ENCODE measurements at places on chromosomes 7 and 10. TPM values are rescaled to one million over a fixed set of nuclear protein-coding genes. Genes with fewer than 3 reads are reported as not detected.

MLXIPL gene
- total RNA-seq, result not detected

GPR141 gene
- not detected for total RNA-seq

INPP5F gene
- 19.4 TPM for total RNA-seq

GNAT3 gene
- 0.28 TPM for total RNA-seq

GTF2IRD1 gene
- 4.4 TPM for total RNA-seq

CDH23 gene
- total RNA-seq, result under 0.01 TPM

FAM25G gene
- not detected for total RNA-seq

STAMBPL1 gene
- total RNA-seq, result 55.2 TPM

ADAP1 gene
- 4.4 TPM for total RNA-seq

YWHAG gene
- 84.0 TPM for total RNA-seq

ZNF273 gene
- 3.1 TPM for total RNA-seq

CTAGE15 gene
- total RNA-seq, result not detected

TMEM176B gene
- total RNA-seq, result not detected

SH2D4B gene
- total RNA-seq, result under 0.01 TPM

CC2D2B gene
- total RNA-seq, result under 0.01 TPM

CLRN3 gene
- not detected for total RNA-seq
